ENCODE measurements at places on chromosomes 1 and 21.
A peak's percentile ranks its signal among the peaks of the same experiment; 100 is the strongest.

DNA sequence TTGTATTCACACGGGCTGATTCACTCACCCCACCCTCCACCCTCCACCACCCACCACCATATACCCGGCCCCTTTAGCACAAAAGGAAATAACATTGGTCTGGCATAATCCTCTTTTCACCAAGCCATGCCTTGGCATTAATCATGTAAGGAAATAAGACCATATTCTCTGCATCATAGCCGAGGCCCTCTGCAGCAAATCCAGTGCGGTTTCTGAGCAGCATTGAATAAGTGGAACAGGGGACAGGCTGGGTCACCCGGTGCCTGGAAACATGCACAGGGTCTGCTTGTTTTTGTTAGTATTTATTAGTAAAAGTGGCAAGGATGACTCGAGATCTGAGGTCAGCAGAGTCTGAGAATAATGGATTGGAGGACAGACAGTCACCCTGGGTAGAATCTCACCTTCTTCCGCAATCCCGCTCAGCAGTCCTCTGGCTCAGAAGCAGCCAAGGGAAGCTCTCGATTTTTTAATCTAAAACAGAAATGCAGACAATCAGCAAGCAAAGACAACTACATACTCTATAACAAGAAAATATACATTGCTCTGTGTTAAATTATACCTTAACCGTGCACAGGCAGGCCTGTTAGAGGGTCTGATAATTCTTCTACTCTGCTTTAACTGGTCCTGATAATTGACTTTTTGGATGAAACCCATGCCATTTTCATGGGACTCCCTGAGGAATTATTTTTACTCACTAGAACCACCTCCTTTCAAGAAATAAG lies 52.4 kb upstream of the CDC42BPA start:
- no peak for DNase-seq

GRCh38 chr1:243213045-243213787 lies 41.9 kb downstream of the CEP170 start:
- no peak for DNase-seq

DNA sequence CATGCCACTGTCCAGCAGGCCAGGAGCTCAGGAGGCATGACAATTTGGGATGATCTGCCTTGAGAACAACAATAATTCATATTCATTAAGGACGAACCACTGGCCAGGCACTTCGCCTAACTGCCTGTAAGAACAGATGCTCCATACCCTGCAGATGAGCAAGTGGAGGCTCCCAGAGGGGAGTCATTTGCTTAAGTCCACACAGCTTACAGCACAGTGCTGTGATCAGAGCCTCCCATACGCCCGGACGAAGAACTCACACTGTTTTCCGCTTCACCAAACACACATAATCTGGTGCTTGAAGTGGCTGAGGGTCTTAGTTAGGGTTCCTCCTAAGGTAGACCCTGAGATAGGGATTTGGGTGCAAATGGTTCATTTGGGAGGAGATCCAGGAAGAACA lies 93.4 kb upstream of the KLHDC7A start:
- no peak for DNase-seq

GRCh38 chr1:156112276-156113137 lies 2.0 kb upstream of the LMNA start:
- DNase-seq = no peak

DNA sequence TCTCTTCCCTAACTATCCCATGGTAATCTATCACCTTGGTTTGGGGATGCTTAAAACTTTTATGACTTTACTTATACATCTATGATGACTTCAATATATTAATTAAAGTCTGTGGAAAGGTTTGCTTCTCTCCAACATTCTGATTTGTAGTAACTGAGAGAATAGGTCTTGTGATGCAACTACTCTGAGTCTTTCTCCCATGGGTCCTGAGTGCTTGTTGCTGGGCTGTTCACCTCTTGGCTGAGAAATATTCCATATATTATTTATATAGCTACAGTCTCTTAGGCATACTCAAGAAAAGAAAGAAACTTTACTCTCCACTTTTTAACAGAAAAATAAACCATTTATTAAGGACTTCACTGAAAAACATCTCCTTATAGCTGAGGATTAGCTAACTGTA lies 119.3 kb upstream of the PLPPR5 start:
- DNase-seq = no peak

DNA sequence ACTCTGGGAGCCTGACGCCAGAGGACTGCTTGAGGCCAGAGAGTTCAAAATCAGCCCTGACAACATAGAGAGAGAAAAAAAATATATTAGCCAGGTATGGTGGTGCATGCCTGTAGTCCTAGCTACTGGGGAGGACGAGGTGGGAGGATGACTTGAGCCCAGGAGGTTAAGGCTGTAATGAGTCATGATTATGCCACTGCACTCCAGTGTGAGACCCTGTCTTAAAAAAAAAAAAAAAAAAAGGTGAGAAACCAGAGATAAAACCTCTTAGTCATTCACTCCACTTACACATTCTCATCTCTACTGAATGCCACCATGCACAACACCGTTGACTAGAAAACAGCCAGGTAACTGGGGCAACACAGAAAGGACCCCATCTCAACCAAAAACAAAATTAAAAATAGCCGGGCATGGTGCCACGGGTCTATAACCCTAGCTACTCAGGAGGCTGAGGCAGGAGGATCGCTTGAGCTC lies 178.1 kb downstream of the SLC45A1 start:
- DNase-seq = no peak

- no peak for DNase-seq
These were observed 53.8 kb upstream of the APP start for GRCh38 chr21:26224366-26224765.

DNA sequence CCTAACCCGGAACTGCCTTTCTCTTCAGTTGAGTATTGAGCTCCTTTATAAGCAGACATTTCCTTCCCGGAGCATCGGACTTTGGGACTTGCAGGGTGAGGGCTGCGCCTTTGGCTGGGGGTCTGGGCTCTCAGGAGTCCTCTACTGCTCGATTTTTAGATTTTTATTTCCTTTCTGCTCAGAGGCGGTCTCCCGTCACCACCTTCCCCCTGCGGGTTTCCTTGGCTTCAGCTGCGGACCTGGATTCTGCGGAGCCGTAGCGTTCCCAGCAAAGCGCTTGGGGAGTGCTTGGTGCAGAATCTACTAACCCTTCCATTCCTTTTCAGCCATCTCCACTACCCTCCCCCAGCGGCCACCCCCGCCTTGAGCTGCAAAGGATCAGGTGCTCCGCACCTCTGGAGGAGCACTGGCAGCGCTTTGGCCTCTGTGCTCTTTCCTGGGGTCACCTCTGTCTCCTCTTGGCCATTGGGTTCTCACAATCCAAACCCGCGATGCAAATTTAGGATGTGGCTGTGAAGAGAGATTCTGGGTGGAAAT lies 3.7 kb downstream of the OLIG2 start:
- peak; percentile 35 for DNase-seq

- DNase-seq = peak; percentile 27
These were observed 12.0 kb downstream of the SPATC1L start for GRCh38 chr21:46171996-46172862.

DNA sequence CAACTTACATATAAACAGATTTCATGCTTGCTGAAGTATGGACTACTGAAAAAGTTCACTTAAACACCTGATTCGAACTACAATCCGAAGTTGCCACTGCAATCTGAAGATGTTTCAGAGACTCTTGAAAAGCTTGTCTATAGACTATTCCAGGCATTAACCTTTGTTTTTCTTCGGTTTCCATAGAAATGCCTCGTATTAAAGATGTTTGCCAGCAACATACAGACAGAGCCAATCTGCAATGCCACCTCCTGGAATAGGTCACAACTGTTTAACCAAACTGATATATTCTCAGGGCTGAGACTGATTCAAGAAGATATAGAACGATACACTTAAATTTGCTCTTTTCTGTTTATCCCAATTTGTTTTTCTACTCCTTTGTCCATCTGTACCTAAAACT lies 28.9 kb upstream of the DMRTB1 start:
- DNase-seq = no peak

DNA sequence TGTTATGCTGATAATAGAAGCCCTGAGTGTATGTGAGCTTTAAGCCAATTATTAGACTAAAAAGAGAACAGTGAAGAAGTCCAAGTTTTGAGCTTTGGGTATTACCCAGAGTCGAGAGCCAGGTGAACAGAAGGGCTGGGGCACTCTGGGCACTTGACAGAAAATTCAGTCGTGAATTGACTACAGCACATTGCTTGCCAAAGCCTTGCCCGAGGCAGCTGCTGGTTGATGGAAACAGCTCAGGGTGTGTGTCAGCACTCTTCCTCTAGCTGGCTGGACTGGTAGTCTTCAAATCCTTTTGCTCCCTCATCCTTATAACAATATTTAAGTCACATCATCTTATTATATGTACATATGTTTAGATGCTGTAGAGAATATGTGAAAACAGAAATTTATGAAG lies 21.3 kb downstream of the PDE4B start:
- no peak for DNase-seq

DNA sequence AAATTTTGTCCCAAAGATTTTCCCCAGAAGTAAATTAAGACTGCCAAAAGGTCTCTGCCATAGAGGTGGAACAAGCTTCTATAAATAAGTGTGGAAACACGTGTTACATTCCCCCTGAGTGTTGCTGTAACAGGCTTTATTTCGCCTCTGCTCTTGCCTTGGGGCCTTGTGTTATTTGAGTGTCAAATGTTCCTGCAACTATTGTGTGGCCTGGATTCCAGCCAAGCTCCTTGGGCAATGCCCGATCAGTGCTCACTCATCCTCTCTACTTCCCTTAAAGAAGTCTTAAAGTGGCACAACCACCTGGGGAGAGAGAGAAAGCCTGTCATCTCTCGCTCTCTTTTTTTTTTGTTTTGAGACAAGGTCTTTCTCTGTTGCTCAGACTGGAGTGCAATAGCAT lies 156.7 kb downstream of the NR5A2 start:
- DNase-seq = no peak

GRCh38 chr1:61724506-61724812 lies 482 bp downstream of the TM2D1 start:
- DNase-seq = no peak

DNA sequence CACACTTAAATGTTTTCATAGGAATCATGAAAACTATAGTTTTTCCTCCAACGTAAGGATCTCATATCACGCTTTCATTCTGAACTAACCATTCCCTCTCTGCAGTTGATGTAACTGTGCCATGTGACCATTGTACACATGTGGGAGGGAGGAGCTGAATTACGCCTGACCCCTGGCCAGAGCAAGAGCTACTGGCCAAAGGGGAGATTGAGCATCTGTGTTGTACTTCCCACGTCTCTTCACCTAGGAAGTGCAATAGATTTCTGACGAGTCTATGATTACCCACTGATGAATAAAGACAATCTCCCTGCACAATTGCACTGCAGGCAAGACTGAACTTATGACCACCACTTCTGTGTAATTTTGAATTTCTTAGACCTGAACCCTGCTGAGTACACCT lies 24.0 kb downstream of the PTPRC start:
- DNase-seq = no peak

GRCh38 chr1:159823406-159823805 lies 3.3 kb upstream of the SLAMF8 start:
- no peak for DNase-seq

GRCh38 chr1:26084091-26084561 lies 16.7 kb upstream of the TRIM63 start:
- no peak for DNase-seq

DNA sequence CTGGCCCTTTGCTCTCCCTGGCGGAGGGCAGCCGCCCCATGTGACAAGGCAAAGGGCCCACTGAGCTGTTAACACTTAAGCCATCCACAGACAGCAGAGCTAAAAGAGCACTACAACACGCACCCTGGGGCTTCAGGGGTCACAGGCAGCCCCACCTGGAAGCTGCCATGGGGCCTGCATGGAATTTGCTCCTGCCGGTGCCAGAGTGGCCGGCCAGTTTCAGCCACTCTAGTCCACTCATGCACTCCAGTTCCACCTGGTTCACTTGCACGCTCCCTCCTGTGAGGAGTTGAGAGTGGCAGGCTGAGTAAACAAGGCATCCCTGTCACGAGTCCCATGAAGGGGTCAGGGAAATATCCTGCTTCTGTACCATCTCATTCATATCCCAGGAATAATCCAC lies 55.3 kb downstream of the RIMS3 start:
- no peak for DNase-seq

DNA sequence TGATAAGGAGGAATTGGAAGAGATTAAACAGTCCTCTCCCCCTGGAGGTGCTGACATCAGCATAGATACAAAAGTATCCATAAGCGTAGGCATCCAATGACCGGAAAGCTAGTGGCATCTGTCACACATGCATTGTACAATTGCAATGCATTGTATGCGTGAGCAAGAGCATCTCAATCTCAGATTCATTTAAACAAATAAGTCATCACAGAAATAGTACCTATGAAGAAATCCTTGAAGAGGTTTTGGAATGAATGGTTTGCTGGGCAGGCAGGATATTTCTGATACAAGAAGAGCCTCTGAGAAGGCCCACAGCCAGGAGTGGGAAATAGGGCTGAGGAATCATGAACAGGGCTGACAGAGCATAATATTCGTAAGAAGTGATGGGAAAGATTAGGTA lies 88.9 kb upstream of the ABCD3 start:
- DNase-seq = no peak

GRCh38 chr1:244897476-244898254 lies 33.3 kb upstream of the HNRNPU start:
- DNase-seq = no peak

DNA sequence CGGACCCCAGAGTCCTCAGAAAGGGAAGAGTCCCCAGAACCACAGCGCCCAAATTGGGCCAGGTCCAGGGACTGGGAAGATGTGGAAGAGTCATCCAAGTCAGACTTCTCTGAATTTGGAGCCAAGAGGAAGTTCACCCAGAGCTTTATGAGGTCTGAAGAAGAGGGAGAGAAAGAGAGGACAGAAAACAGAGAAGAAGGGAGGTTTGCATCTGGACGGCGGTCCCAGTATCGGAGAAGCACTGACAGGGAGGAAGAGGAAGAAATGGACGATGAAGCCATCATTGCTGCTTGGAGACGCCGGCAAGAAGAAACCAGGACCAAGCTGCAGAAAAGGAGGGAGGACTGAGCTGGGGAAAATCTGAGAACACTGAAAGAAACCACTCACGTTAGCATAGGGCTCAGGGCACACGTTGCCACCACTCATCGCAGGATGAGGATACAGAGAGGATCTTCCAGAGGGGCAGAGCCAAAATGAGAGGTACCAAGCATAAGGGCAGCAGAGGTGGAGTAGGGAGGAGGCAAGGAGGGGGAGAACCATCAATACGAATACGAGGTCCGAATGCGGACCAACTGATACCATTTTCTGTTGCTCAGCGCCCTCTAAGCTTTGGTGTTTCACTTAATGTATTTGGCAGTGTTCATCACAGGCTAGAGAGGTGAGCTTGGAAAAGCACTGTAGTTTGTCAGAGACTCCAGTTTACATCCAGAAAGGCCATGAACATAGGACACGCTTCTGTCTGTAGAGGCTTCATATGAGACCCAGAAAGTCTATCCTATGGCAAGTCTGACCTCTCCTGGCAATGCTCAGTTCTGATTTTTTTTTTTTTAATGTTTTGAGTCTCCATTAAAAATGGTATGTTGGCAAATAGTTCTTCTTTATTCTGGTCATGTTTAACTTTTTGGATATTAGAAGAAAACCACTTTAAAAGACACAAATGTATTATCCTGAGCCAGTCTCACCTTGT lies 34.7 kb downstream of the STYXL2 start:
- no peak for DNase-seq

GRCh38 chr1:161226759-161227158 lies 899 bp downstream of the TOMM40L start:
- no peak for DNase-seq
